Small intestine (tissue), 16 donors: ENCODE measurements at places on chromosomes 1 and 21. TPM values are rescaled to one million over a fixed set of nuclear protein-coding genes. Genes with fewer than 3 reads are reported as not detected.

DNA sequence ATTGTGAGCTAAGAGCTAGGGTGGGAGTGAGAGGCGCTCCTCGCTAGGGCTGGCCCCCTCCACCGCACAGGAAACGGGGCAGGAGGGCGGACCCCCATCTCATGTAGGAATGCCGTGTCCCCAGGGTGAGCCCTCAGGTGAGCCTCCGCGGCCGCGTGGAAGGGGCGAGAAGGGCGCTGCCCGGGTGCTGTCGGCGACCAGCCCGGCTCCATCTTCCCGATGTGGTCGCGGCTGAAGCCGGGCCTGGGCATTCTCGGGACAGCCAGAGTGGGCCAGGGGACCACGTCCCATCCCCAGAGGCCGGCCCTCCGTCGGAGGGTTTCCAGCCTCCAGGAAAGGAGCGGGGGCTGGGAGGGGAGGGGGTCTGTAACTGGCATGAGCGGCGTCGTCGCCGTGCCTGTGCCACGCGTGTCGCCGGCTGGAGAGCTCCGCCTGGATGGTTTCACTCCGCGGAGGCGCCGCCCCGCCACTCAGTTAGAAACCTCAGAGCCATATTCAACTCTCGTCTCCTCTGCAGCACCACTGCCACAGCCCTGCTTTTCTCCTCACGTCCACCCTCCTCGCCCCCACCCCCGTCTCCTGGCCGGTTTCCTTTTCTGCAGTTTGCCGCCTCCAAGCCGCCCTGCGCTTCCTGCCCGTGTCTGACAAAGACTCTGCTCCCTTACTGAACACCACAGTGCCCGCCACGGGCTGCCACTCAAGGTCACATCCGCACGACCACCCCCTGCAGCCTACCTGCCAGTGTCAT lies at the start of gene TMEM269:
Gene TMEM269, plus strand, starts transcription at position 46 of the 748 bp plus-strand sequence. CDS start 4,903 bp downstream, outside the sequence.
- peaks cover 37% of the 10 kb centered on the region for H3K27me3 ChIP-seq
- DNase-seq, result no peak
- no peaks in the 10 kb centered on the region for H3K36me3 ChIP-seq
- no peaks in the 10 kb centered on the region for H3K4me1 ChIP-seq

DNA sequence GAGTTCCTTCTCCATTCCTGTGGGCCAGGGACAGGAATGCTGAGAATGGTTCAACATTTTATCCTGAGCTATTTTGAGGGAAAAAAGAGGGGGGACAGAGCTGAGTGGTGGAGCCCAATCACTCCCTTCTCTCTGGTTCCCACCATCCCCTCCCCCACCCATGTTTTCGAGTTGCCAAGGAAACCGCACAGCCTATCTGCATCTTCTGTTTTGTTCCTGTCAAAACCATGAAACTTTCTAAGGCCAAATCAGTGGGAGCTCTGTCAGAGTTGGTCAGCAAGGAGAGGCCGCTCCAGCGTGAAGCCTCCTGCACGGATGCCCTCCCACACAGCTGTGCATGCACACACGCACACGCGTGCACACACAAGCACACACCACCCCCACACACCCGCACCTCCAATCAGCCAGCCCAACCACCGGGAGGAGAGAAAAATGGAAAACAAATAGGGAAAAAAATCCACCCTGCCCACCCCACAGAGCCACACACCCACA lies 54.5 kb upstream of the ATP2B4 start:
- no peaks in the 10 kb centered on the region for H3K4me1 ChIP-seq
- DNase-seq, result no peak
- no peak overlapping the region for H3K27ac ChIP-seq
- no peaks in the 10 kb centered on the region for H3K27me3 ChIP-seq
- no peak overlapping the region for H3K4me3 ChIP-seq
- no peaks in the 10 kb centered on the region for H3K36me3 ChIP-seq

The NCF2 gene
- 4.9 TPM for polyA plus RNA-seq

The SORT1 gene
- 35.7 TPM for polyA plus RNA-seq

GRCh38 chr1:214344897-214345296 lies 63.9 kb downstream of the SMYD2 start:
- peaks cover 2% of the 10 kb centered on the region for H3K36me3 ChIP-seq
- H3K4me1 ChIP-seq, result no peaks in the 10 kb centered on the region
- no peak overlapping the region for H3K27ac ChIP-seq
- no peaks in the 10 kb centered on the region for H3K27me3 ChIP-seq
- no peak for DNase-seq
- no peak overlapping the region for H3K4me3 ChIP-seq

The COA6 gene
- 88.7 TPM for polyA plus RNA-seq

- no peak overlapping the region for H3K27ac ChIP-seq
- H3K4me3 ChIP-seq, result peak overlapping the region; percentile 30
- no peaks in the 10 kb centered on the region for H3K27me3 ChIP-seq
- no peaks in the 10 kb centered on the region for H3K36me3 ChIP-seq
Observed at GRCh38 chr1:10968411-10968826, 44.0 kb upstream of the TARDBP start.

DNA sequence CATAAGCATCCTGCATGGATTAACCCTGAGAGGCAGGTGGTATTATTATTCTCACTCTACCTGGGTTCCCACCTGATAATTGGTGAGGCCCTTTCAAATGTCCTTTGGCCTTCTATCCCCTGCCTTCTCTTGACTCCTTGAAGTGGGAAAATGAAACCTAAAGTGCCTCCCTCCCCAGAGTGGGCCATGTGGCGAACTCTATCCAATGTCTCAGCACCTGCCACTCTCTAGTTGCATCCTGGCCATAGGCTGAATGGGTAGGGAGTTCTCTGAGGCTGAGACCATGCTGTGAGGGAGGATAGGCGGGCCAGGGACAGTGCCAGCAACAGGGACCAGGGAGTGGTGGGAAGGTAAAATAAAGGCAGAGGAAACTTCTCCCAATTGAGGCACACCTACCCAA lies 35.3 kb downstream of the ELF3 start:
- peaks cover 6% of the 10 kb centered on the region for H3K4me1 ChIP-seq
- H3K27me3 ChIP-seq, result no peaks in the 10 kb centered on the region
- DNase-seq, result peak; percentile 64
- H3K27ac ChIP-seq, result peak overlapping the region; percentile 82

The ADAMTS5 gene
- polyA plus RNA-seq, result 0.27 TPM

The MX2 gene
- 4.0 TPM for polyA plus RNA-seq

The HNRNPR gene
- 148 TPM for polyA plus RNA-seq
